ENCODE measurements at places on chromosomes 16 and 17.

DNA sequence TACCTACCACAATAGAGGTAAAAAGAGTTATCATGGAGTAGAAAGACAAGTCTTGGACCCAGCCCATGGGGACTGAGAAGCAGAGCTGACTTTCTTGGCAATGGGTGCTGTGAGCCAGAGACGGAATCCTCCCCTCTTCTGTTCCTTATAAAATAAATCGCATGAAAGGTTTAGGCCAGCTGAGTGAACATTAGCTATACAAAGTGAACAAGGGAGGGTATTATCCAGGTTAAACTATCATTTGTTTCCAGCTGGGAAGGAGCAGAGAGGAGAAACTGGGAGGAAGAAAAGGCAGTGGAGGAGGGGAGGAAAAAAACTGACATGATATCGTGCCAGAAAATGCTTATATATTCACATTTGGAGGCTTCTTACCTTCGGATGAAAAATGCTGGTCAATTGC is 13.3 kb upstream of the PAFAH1B1 start:
- DNase-seq, result no peak

- DNase-seq, result peak; percentile 36
Observed at GRCh38 chr16:87897521-87898505, 28.5 kb upstream of the SLC7A5 start.

GRCh38 chr16:71929048-71929447 is 33.7 kb downstream of the IST1 start:
- DNase-seq, result no peak

- DNase-seq, result no peak
Observed at GRCh38 chr16:20976576-20976975, 76.0 kb downstream of the LYRM1 start.

GRCh38 chr16:49483251-49483650 is 109.6 kb downstream of the C16orf78 start:
- DNase-seq, result no peak

- no peak for DNase-seq
Observed at GRCh38 chr16:80503107-80503506, 37.7 kb upstream of the DYNLRB2 start.
